Testis (tissue), 5 donors: ENCODE measurements at places on chromosomes 5 and 9. TPM values are rescaled to one million over a fixed set of nuclear protein-coding genes. Genes with fewer than 3 reads are reported as not detected.

The NUP188 gene
- total RNA-seq, result 165 TPM

The ERMP1 gene
- 28.9 TPM for total RNA-seq

The CDO1 gene
- 45.0 TPM for total RNA-seq

The BICD2 gene
- 55.7 TPM for total RNA-seq

The DPM2 gene
- total RNA-seq, result 36.4 TPM

The PCDHA11 gene
- total RNA-seq, result 2.9 TPM

The NRARP gene
- total RNA-seq, result 14.4 TPM

The ACTBL2 gene
- 0.16 TPM for total RNA-seq

The SOHLH1 gene
- 18.4 TPM for total RNA-seq

The NCS1 gene
- total RNA-seq, result 5.2 TPM

The TMEFF1 gene
- 5.9 TPM for total RNA-seq

The GDNF gene
- 0.71 TPM for total RNA-seq

The C5orf34 gene
- 8.9 TPM for total RNA-seq

The FCHSD1 gene
- 21.3 TPM for total RNA-seq

The RNF44 gene
- 64.7 TPM for total RNA-seq
